ENCODE measurements at places on chromosomes 6 and 20.

- no peak for DNase-seq
These were observed 307.3 kb downstream of the SYNE1 start for GRCh38 chr6:152329638-152330448.

DNA sequence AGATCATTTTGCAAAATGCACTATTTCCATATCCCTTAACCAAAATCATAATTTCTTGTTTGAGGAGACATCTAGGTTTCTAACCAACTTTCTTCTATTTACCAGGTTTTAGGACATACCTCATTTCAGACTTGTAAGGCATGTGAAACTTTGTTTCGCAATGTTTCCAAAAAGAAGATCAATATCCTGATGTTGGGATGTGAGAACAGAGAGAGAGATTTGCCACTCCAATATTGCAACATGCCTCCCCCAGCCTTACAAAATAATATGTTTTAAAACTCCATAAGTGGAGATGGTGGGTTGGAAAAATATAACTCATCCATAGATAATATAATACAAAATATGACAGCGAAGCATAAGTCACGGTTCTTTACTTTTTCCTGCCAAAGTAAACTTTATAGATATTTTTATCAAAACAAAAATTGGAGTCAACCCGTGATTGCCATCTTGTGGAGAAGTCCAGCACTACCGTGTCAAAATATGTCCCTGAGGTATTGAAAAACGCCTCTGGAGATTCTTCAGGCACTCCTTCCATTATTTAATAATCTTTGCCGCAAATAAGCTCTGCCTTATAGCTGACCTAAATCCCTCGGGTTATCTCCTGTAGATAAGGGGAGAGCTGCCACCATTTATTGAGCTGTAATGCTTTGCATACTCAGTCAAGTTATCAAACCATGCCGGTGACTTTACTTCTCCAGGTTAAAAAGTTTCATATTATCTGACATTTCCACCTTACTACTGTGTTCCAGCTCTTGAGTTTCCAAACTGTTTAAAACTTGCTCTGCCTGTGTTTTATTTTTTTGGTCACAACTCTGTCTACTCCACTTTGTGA lies 534.2 kb downstream of the HACE1 start:
- DNase-seq = peak; percentile 44

- DNase-seq = no peak
These were observed 109.8 kb downstream of the UNC5CL start for GRCh38 chr6:40929176-40929575.

DNA sequence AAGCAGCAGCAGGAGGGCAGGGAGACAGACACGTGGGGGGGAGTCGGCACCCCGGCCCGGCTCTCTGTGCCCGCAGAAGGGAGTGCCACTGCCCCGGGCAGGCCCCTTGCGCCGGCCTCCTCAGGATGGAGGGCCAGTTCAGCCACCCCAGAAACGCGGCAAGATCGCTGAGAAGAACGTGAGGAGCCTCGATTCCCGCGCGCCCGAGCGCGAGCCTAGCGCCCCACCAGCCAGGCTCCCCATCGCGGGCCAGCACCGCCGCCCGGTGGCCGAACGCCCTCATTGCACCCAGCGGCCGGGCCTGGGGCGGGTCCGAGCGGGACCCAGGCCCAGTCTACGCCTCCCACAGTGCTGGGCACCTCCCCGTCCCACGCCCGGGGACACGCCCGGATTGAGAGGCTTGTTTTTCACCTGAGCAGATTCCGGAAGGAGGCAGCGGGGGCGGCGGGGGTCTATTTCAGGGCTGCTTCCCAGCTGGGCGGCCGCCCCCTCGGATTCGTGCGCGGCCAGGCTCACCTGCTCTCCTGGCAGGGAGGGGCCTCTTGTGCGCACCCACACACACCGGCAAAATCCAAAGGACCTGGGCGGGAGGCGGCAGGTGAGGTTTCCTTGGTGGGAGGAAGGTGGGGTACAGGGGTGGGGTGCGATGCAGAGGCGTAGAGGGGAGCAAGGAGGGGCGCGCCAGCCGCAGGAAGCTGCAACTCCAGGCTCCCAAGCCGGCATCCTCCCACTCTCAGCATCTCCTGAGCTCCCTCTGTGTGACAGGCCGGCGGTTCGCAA lies 9.0 kb upstream of the GRM4 start:
- DNase-seq = peak; percentile 44

- DNase-seq = no peak
These were observed 23.6 kb downstream of the XRN2 start for GRCh38 chr20:21326700-21327099.

DNA sequence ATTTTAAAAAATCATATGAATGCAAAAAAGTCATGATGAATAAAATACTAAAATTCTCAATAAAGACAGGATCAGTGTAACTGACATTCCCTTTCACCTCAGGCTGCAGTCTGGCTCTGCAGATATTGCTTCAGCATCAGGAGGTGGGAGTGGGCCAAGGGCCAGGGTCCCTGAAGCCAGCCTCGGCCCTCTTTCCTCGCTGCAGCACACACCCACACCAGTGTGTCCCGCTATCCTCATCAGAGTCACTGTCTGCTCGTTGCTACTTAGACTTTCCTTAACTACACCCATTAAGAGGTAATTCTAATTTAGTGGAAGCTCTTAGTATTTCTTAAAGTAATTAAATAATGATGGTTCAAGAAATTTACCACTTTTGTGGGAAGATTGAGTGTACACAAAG lies 298.2 kb downstream of the UBE3D start:
- DNase-seq = no peak

All from muscle of back (tissue), 13 donors.